ENCODE measurements at places on chromosomes 13 and 19. TPM values are rescaled to one million over a fixed set of nuclear protein-coding genes. Genes with fewer than 3 reads are reported as not detected.

The PINLYP gene
- polyA plus RNA-seq = 9.9 TPM

The ADGRE1 gene
- polyA plus RNA-seq = 1.5 TPM

The TMEM255B gene
- polyA plus RNA-seq = 7.5 TPM

The KBTBD7 gene
- 7.7 TPM for polyA plus RNA-seq

The TOMM40 gene
- polyA plus RNA-seq = 43.1 TPM

The DGKH gene
- polyA plus RNA-seq = 9.8 TPM

The PSENEN gene
- polyA plus RNA-seq = 303 TPM

The NCLN gene
- 50.2 TPM for polyA plus RNA-seq

The ZNF682 gene
- 4.1 TPM for polyA plus RNA-seq

The TNFSF11 gene
- polyA plus RNA-seq = 1.8 TPM

The BRSK1 gene
- polyA plus RNA-seq = 12.8 TPM

The FFAR1 gene
- 0.26 TPM for polyA plus RNA-seq

The LILRA6 gene
- polyA plus RNA-seq = 2.7 TPM

The KCTD4 gene
- not detected for polyA plus RNA-seq

The ZNF441 gene
- polyA plus RNA-seq = 2.4 TPM

The ARHGEF18 gene
- 17.9 TPM for polyA plus RNA-seq

The OR10H1 gene
- polyA plus RNA-seq = 0.20 TPM

The WDR88 gene
- 15.3 TPM for polyA plus RNA-seq

The PEX11G gene
- 26.0 TPM for polyA plus RNA-seq
